Stimulated activated naive CD8-positive, alpha-beta T cell treated with anti-CD3 and anti-CD28 coated beads, Interleukin-15, amount 100 ng/mL, for 72 hours (primary cell): ENCODE measurements at places on chromosomes 12 and 14.
A peak's percentile ranks its signal among the peaks of the same experiment; 100 is the strongest.

GRCh38 chr12:119500209-119500608 lies 93.4 kb upstream of the TMEM233 start:
- no peak for DNase-seq

DNA sequence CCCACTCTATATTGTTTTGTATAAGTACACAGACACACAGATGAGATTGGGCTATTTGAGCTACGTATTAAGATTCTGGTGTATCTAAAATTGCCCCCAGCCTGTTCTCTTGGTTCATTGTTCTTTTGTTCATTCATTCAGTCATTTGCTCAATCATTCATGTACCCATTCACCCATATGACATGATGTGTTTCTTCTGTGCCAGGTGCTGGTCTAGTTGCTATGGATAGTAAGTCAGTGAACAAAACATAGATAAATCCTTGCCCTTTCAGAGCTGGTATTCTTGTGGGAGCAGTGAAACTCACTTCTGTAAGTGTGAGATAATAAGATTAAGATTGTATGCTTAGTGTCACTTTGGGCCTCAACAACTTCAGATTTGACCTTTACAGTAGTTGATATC lies 191.3 kb downstream of the TMTC2 start:
- no peak for DNase-seq

GRCh38 chr14:105223770-105224544 lies 24.4 kb upstream of the BTBD6 start:
- no peak for DNase-seq

GRCh38 chr12:71752891-71753290 lies 1.8 kb upstream of the RAB21 start:
- no peak for DNase-seq

DNA sequence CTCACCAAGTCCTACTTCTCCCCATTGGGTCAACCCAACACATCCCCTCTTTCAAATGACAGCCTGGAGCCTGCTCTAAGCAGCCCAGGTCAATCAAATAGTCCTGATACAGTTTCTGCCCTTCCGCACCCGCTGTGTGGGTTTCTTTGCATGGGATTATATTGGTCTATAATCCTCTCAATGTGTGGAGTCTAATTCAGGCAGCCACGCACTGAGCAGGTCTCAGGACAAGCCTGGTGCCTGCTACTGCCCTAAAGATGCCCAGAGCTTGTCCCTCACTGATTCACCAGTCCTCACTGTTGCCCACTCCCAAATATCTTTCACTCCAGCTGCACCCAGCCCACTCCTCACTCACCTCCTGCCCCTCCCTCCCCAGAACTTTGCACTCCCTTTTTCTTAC lies 16.4 kb downstream of the ACTN1 start:
- no peak for DNase-seq

DNA sequence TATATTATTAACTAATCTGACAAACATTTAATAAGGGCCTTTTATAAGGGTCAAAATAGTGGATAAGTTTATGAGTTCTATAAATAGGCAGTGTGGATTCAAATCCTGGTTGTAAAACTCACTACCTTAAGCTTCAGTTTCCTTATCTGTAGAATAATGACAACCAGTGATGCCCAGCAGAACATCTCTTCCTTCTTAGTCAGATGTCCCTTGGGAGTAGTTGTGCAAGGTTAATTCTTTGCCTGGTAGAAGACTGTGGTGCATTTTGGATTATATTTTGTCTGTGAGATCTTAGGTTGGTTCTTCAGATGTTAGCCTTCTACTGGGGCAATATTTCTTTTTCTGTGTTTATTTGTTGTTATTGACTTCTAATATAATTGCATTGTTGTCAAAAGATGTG lies 59.5 kb downstream of the ARID2 start:
- DNase-seq = no peak

DNA sequence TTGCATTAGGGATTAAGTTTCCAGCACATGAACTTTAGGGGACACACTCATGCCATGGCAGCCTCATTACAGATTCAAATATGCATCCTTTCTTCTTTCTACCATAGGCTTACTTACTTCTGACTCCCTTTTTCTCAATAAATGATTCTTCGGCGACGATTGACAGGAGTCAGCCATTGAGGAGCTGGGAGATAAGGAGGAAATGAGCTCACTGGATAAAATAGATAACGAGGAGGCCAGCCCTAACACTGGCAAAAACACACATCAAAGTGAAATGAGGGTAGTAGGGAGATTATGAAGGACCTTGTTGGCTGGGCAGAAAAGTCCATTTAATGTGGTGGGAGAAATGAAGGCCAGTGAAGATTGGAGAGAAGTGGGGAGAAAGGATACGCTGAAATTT lies 172.2 kb downstream of the SLC41A2 start:
- DNase-seq = no peak

- DNase-seq = no peak
Measured at GRCh38 chr12:57771236-57771872, 551 bp downstream of the METTL1 start.

DNA sequence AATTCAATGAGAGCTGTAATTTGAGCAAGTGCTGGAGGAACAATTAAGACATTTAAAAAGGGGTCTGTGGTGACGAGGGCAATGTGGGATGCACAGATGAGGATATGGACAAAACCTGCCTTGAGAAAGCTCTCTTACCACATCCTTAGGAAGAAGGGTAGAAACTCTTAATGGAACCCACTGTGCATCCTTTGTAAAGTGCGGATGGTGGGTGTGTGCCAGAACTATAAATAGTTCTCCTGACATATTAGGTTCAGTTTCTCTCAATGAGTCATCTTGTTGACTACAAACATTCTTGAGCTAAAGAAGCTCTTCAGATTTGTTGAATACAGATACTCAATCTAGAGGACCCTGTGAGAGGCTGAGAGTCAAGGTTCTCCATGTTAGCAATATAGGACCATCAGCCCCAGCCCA lies 106.1 kb upstream of the ANO4 start:
- DNase-seq = no peak

GRCh38 chr12:76037130-76038103 lies 5.8 kb upstream of the PHLDA1 start:
- DNase-seq = peak; percentile 37

DNA sequence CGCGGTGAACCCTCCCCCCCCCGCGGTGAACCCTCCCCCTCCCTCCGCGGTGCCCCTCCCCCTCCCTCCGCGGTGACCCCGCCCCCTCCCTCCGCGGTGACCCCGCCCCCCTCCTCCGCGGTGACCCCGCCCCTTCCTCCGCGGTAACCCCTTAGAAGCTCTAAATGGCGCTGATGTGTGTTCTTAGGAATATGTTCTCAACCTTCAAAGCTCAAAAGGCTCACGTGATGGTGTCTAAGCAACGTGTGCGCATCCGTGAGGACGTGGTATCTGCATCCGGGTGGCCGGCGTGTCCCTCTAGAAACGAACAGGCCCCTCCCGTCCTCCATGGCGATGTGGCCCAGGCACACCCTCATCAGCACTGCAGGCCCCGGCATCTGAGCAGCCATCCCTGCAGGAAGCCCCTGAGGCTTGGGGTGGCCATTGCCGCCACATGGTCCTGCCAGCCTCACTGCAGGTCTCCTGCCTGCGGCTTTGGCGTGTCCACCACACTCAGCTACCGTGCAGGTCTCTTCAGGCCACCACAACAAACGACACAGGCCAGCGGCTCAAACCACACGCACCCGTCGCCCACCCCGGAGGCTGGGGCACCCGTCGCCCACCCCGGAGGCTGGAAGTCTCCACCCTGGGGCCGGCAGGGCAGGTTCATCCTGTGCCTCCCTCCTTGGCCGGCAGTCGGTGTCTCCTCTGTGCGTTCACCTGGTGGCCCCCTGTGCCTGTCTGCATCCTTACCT lies 14.5 kb upstream of the FBRSL1 start:
- DNase-seq = peak; percentile 55

GRCh38 chr12:6662602-6662905 lies 365 bp downstream of the ING4 start:
- DNase-seq = no peak

DNA sequence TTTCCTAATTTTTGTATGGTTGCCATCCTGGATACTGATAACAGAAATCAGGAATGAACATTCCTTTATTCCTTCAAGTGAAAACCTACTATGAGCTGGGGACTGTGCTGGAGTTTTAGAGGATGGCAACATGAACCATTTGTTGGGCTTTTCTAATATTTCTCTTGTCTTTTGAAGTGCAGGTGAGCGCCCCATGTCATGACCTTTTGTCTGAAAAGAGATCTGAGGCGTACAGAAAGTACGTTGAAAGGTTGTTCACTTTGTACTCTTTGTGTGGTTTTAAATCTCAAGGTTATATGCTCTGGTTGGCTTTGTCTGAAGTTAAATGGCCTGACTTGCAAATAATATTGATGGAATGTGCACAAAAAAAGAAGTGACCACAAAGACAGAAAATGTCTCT lies 79.0 kb downstream of the GAS2L3 start:
- DNase-seq = no peak

DNA sequence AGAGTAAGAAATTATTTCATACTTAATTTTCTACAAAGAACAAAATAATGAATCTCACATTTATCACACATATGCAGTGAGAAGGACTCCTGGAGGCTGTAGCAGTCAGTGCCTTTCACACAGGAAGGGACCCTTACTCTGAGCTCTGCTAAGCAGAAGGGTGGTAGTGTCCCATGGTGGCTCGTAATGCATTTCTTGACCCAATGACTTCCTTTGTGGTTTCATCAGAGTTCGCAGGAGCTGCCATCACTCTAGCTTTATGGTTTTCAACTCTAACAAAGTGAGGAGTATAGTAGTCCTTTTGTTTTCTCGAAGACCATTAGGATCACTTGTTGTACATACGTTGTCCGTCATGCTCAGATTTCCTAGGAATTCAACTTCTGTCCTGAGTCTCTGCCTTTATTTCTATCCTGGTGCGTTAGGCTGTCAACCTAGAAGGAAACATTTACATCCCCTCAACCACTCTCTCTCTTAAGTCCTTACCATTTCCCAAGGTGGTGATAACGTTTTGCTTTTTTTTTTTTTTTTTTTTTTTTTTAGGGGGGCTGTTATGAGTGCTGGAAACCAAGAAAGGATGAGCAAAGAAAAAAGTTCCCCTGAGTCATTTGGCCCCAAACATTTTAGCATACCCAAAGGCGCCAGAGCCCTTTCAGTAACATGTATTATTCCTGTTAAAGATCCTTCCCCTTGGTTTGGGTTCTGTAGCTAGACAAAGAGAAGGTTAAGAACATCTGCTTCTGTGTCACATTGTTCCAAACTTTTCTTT lies 37.2 kb downstream of the GABARAPL1 start:
- peak; percentile 40 for DNase-seq
